ENCODE measurements at places on chromosomes 11 and 22.
A peak's percentile ranks its signal among the peaks of the same experiment; 100 is the strongest.

- DNase-seq: no peak
These were observed 23.5 kb downstream of the CERK start for GRCh38 chr22:46714550-46714949.

DNA sequence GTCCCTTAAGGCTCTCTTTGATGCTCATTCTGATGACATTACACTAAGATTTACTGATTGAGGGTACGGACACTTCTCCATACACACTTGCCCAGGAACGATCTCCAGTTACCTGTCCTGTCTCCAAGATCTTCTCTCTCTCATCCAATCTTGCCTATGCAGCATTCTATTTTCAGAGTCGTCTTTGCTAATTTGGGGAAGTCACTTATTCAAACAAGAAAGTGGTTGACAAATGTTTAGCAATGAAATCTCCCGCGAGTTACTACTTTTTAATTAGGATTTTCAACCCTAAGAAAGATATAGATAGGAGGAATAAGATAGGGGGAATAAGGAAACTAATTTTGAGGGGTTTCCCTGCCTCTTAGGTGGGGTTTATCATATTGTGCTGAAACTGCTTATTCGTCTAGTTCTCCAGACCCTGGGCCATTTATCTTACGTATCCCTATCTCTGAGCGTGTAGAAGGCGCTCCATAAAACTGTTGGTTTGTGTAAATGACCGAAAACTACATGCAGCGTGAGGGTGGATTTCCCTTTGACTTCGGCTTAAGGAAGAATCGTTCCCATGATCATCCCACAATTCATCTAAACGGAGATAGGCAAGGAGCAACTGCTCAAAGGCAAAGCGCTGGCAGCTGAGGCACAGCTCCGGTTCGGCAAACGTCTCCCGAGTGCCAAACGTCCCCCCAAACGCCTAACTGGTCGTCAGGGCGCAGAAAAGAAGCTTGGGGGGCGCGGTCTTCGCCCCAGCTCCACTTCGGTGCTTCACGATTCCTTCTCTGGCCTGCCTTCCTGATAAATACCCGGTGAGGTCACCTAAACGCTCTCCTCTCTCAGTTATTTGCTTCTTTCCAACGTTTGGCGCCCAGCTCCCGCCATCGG lies 804 bp downstream of the APIP start:
- no peak for DNase-seq

- DNase-seq: no peak
These were observed 7.6 kb downstream of the MYO18B start for GRCh38 chr22:25749420-25750169.

GRCh38 chr22:36771356-36772063 lies 4.4 kb downstream of the IFT27 start:
- DNase-seq: no peak

- no peak for DNase-seq
These were observed 1051.2 kb downstream of the TBC1D22A start for GRCh38 chr22:47813661-47814060.

DNA sequence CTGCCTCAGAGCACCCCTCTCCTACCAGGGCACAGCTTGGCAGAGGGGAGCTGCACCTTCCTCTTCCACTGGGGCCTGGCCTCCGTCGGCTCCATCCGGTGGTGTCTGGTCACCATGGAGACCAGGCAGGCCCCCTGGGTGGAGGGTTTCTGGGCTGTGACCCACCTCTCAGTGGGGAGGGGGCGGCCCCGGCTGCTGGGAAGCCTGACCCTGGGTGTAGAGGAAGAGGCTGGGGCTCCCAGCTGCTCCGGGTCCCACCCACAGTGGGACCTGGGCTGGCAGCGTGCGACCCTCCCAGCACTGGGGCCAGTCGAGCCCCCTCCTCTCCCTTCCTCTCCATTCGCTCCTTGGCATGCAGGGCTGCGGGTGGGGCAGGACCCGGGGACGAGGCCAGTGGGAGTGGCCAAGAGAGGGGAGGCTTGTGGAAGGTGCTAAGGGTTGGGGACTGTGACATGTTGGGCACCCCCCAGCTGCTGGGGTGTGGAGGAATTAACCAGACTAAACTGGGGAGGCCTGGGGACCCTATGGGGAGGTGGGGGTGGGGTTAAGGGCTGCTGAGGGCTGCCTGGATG lies 46.8 kb downstream of the BRSK2 start:
- no peak for DNase-seq

- DNase-seq: no peak
These were observed 33.8 kb downstream of the CHORDC1 start for GRCh38 chr11:90189011-90189410.

GRCh38 chr11:64245797-64246620 lies 734 bp downstream of the PPP1R14B start:
- DNase-seq: peak; percentile 50

DNA sequence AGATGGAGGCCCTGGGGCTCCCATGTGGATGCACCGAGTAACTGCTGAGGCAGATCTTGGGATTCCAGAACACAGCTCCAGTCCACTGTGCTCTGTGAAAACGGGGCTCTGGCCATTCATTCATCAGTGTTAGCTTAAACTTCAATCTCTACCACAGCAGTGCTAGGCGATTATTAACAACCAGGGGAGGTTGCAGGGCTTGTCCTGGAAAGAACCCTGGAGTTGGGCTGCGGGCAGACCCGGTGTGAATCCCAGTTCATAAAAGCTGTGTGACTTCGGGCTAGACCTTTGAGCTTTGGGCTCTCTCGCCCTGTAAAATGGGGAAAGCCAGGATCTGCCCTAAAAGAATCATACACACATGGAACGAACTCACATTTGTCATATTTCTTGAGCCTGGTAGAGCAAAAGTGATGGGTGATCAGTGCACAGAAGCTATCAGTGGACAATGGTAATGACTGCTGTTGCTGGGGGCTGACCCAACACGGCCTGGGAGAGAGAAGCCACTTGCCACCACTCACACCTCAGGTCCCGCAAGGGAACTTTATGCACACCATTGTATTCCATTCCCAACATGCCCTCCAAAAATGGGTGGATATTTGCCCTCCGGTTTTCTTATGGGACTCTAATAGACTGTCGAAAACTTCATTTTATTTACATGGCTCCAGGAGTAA lies 15.6 kb upstream of the CRYBB3 start:
- DNase-seq: no peak

DNA sequence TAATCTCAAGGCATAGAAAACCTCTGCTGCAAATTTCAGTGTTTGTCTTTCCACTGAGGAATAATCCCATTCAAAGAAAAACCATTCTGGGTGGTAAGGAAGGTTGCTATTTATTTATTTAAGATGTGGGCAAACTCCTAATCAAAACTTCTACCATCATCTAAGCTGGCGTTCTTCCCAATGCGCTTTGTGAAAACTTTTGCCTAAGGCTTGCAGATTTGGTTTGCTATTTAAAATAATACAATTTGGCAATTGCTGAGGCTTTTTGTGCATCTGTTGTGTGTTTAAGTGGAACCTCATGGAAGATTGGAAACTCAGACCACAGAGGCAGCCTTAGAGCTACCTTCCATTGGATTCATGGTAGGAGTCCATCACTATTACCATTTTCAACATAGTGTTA lies 309.0 kb downstream of the BLID start:
- no peak for DNase-seq

GRCh38 chr11:43951231-43951630 lies 8.8 kb downstream of the C11orf96 start:
- no peak for DNase-seq

- DNase-seq: no peak
These were observed 12.2 kb downstream of the SLC35C1 start for GRCh38 chr11:45817191-45817590.

GRCh38 chr11:126880872-126881271 lies 119.7 kb downstream of the KIRREL3 start:
- no peak for DNase-seq

DNA sequence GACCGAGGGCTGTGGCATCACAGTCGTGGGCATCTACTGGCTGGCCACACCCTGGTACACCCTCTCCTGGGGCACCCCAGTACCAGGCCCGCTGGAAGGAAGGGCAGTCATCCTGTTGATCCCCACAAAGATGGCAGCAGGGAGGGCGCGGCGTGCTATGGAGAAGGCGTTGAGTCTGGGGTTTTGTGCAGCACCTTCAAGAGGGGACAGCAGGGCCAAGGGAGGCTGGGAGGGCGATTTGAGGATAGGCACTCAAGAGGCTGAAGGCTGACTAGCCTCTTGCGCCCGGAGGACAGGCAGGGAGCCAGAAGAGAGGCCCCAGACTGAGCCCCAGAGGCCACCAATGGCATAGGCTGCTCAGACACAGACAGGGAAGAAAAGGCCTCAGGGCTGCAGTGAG lies 2.2 kb upstream of the BRSK2 start:
- DNase-seq: no peak

DNA sequence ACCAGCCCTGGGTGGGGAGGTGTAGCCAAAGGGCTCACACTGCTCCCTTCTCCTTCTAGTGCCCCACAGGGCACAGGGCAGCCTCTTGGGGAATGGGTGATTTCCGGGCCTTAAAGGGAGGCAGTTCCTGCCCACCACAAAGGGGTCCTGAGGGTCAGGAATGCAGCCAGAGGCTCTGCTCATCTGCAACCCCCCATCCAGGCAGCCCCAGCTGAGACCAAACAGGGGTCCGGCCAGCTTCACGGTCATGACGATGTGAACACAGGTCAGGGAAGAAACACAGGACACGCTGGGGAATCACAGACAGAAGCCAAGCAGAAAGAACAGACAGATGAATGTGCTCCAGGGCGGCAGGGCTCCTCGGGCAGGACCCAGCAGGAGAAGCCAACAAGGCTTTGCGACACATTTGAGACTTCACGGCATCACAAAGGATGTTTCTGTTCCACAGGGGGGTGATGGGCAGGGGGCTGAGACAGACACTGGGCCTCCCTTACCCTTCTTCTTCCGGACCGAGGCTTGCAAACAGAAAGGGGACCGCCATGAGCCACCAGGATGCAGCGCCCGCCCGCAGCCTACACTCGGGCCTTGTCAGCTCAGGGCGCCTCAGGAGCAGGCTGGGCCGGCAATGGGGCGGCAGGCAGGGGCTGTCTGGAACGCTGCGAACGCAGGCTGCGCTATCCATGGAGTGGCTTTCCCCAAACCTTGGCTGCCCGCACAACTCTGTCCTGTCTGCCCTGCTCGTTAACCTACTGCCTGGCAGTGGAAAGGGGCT lies 101.9 kb downstream of the CTTN start:
- no peak for DNase-seq

- no peak for DNase-seq
These were observed 7.8 kb upstream of the NFAM1 start for GRCh38 chr22:42439821-42440674.

- no peak for DNase-seq
These were observed 78.0 kb upstream of the SUSD2 start for GRCh38 chr22:24103301-24103700.

DNA sequence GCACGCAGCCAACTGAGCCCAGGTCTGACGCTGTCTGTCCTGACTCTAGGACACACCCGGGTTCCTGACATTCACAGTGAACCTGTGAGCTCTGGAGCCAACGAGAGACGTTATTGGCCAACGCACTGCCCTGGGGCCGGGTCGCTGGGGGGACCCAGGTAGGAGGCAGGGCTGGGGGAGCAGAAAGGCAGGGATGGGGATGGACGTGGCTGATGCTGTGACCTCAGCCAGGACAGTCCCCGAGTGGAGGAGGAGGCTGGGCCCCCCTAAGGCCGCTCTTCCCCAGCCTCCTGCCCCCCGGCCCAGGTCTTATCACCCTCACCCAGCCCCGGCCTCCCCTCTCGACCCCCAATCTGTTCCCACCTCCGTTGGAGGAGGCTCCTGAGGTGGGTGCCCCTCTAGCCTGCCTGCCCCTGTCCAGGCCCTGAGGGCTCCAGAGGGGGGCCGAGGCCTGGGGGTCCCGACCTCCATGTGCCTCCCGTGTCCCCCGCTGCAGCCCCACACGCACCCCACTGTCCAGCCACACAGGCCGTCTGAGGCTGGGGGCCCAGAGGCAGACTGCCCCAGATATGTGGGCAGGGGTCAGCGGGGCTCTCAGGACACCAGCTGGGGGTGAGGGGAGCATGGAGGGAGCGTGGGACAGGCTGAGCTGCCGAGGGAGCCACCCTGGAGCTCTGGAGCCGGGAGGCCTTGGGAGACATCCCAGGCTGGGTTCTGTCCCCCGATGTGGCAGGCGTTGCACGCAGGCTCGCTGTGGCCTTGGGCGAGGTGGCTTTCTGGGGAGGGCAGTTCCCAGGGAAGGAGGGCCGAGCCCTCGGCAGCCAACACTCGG lies 29.2 kb upstream of the MUC5AC start:
- DNase-seq: peak; percentile 7

- no peak for DNase-seq
These were observed 49.8 kb downstream of the PACSIN2 start for GRCh38 chr22:42964994-42965699.

- peak; percentile 38 for DNase-seq
These were observed 9.1 kb downstream of the LMF2 start for GRCh38 chr22:50498322-50498890.

Measured in activated B cell treated with CpG ODN at 0.5 μM for 24 hours (primary cell).